Stimulated activated CD4-positive, alpha-beta T cell treated with anti-CD3 and anti-CD28 coated beads, Interleukin-2, amount 100 ng/mL, for 24 hours (primary cell): ENCODE measurements at places on chromosomes 6 and 20.
A peak's percentile ranks its signal among the peaks of the same experiment; 100 is the strongest.

DNA sequence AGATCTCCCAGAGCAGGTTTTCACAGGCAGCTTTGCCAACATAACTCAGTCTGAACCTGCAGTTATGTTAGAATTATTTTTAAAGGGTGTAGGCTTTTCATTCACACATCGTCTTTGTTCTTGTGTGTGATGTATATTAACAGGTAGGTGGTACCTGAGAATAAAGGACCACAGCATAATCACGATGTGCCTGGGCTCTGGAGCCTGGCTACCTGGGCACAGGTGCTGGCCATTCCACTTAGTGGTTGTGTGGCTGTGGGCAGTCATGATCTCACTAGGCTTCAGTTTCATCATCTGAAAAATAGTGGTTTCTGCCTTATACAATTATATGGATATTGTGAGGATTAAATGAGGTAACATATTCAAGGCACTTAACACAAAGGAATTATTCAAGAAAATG is 6.4 kb downstream of the CD109 start:
- DNase-seq, result no peak

GRCh38 chr6:159301810-159302593 is 132.8 kb downstream of the FNDC1 start:
- DNase-seq, result no peak

DNA sequence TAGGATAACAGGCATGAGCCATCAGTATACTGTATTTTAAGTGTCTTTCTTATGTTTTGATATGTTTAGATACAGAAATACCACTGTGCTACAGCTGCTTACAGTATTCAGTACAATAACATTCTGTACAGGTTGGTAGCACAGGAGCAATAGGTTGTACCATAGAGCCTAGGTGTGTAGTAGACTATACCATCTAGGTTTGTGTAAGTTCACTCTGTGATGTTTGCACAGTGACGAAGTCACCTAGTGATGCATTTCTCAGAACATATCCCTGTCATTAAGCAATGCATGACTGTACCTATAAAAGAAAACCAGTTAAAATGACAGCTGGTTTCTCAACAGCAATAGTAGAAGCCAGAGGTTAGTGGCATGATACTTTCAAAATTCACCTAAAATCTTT is 3.0 kb upstream of the ZBTB24 start:
- no peak for DNase-seq

DNA sequence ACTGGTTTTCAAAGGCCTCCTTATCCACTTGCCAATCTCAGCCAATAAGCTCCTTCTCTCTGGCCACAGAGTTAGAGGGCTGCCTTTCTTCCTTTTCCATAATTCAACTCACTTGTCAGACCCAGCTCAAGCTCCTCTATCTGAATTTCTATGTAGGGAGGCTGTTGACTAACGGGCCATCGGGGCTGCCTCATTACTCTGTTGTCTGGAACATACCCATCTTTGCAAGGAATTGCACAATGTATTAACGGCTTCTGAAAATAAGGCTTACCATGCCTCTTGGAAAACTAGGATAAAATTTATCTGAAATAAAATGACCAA is 28.5 kb upstream of the KIF6 start:
- no peak for DNase-seq

DNA sequence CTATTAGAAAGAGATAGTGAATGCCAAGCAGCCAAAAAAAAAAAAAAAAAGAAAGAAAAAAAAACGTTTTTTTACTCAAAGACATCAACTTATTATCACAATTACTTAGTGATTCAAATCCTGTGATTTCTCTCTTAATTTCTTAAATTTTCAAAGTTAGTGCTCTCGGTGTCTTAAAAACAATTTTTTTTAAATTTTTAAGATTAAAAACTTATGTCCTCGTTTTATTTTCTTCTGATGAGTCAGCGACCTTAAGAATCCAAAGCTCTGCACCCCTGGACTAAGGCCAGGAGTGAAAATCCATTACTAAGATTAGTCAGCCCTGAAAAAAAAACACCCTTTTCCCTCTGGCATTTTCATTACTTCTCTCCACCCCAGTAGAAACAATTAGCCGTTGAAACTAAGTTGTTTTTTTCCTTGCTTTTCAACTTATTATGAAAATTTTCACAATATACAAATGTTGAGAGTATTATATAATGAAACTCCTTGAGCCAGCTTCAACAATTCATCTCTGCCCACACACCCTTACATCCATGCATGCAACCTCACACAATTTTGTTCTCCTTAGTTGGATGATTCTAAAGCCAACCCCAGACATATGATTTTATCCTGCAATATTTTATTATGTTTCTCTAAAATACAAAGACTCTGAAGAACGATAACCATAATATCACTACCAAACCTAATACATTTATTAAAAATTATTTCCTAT is 85.6 kb upstream of the CARMIL1 start:
- no peak for DNase-seq

DNA sequence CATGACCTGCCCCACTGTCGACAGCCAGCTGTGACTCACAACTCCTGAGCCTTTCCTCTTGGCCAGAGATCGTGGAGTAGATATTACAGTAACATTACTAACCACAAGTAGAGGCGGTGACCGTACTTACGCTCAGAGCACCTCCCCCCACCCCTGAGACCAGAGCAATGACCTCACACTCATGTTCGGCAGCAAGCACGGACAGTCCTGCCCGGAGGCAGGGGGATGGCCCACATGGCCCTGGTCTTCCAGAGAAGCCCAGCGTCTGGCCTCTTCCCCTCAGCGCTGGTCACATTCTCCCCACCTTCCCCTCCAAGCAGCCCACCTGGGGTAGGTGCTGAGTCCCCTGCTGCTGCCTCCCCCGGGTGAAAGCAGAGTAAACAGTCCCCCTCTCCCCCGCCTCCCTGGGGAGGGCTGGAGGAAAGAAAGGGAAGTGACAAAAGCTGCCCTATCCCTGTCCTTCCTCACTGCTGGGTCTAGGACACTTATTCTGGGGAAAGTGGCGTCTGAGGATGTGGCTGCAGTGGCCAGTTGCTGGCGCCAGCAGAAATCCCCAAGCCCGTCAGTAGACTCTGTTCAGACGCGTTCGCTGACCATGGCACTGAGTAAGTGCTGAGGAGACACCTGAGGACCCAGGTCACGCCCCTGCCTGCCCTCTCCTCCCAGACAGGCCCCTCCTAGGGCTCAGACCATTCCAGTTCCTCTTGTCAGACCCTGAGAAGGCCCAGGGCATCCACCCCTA is 68.5 kb downstream of the MRPL14 start:
- no peak for DNase-seq

DNA sequence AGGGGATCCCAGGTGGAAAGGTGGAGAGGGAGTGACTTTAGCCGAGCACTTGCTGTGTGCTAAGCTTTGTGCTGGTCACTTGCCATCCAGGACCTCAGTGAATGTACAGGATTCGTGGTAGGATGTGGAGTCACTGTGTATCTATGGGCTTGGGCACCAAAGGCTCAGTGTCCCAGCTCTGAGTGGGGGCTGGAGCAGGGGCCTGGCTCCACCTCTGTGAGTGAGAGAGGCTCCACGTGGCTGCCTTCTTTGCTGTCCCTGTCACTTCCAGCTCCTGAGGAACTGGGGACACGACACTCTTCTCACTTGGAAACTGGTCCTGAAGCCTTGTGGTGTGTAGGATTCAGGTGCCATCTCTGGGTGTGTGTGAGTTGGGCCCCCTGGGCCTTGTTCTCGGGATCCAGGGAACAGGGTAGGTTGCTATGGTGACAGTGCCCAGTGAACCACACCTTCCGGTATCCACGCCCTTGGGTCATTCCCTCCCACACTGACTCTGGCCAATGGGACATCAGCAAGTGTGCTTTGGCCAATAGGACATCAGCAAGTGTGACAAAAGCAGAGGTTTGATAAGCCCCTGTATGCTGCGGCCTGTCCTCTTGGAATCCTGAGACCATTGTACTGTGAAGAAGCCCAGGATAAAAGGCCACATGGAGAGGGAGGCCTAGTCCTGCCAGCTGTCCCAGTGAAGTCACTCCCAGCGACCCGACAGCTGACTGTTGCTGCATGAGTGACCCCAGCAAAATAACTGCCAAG is 87.7 kb downstream of the CDH22 start:
- no peak for DNase-seq

- DNase-seq, result no peak
Measured at GRCh38 chr20:49579195-49579594, 11.3 kb upstream of the PTGIS start.

- DNase-seq, result no peak
Measured at GRCh38 chr20:8094850-8095249, 37.2 kb upstream of the PLCB1 start.

DNA sequence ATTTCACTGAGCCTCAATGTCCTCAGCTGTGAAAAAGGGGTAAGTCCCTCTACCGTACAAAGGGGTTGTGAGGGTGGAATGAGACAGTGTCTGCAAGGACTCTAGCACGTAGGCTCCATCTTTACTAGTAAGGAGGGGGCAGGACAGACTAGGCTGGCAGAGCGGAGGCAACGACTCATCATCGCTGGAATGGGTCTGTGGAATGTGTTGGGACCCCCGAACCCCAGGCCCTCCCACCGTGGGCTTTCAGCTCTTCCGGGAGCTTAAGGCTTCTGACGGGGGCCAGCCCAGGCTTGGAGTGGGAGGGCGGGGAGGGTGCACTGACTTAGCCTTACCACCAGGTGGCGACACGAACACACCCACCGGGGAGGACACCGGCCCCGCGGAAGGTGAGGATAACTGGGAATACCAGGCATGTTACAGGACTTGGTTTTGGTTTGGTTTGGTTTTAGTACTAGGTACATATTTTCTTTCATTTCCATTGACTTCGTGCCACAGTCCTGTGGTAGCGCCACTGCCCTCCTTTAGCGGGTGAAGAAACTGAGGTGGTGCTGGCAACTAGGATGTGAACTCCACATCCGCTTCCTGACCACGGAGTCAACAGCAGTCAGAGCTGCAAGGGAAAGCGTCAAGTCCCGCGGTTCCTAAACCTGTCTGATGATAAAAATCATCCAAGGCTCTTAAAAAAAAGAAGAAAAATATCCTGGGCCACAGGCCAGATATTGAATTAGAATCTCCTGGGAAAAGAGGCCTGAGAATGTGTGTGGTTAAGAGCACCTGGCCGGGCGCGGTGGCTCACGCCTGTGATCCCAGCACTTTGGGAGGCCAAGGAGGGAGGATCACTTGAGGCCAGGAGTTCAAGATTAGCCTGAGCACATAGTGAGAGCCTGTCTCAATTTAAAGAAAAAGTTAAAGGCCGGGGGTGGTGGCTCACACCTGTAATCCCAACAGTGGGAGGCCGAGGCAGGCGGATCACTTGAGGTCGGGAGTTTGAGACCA is 10.3 kb upstream of the TULP1 start:
- DNase-seq, result peak; percentile 87

- no peak for DNase-seq
Measured at GRCh38 chr6:95658886-95659285, 81.6 kb downstream of the MANEA start.

- DNase-seq, result no peak
Measured at GRCh38 chr20:61500791-61501321, 248.8 kb downstream of the CDH4 start.

DNA sequence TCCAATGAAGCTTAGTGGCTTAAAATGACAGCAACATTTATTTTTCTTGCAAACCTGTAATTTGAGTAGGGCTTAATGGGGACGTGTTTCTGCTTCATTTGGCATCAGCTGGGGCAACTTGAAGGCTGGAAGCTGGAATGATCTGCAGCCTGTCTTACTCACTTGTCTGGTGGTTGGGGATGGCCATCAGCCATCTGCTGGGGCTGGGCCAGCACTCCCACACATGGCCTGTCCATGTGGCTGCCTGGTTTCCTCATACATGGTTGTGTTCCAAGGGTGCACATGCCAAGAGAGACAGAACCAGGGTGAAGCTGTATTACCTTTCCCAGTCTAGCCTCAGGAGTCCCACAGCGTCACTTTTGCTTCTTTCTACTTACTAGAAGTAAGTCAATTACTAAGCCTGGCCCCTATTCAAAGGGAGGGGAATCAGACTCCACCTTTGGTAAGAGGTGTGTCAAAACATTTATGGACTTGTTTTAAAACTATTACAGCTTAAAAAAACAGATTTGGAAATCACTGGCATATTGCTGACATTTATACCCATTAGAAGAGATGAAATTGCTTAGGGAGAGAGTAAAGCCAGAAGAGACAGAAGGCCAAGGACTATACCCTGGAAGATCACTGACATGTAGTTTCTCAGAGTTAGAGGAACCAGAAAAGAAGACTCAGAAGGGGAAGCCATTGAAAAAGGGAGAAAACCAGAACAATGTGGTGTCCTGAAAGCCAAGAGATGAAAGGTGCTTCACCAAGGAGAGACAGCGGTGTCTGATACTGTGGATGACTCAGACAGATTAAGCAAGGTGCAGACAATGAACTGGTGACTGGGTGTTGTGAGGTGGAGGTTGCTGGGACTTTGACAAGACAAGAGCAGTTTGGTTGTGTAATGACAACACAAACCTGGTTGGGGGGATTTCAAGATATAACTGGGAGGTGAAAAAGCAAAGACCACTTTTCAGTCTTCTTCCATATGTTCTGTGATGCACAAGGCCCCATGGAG is 345.2 kb downstream of the GJA1 start:
- DNase-seq, result no peak

GRCh38 chr6:4647414-4648365 is 128.5 kb upstream of the CDYL start:
- DNase-seq, result peak; percentile 44

DNA sequence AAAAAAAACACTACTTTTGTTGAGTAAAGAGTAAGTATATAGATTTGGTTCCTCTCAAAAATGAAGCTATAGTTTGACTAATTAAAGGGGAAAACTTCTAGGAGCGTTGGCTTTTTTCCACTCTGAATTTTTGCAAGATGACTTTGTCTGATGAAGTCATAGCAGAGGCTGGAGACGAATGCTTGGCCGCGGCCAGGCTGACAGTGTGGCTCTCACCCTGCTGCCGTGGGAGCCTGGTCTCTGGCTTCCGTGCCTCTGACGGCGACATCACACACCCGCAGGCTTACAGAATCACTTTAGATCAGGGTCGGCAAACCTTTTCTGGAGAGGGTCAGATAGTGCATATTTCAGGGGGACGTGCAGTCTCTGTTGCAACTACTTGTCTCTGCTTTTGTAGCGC is 145.0 kb downstream of the PHACTR3 start:
- DNase-seq, result no peak

- no peak for DNase-seq
Measured at GRCh38 chr20:32784369-32785080, 22.3 kb downstream of the DNMT3B start.

DNA sequence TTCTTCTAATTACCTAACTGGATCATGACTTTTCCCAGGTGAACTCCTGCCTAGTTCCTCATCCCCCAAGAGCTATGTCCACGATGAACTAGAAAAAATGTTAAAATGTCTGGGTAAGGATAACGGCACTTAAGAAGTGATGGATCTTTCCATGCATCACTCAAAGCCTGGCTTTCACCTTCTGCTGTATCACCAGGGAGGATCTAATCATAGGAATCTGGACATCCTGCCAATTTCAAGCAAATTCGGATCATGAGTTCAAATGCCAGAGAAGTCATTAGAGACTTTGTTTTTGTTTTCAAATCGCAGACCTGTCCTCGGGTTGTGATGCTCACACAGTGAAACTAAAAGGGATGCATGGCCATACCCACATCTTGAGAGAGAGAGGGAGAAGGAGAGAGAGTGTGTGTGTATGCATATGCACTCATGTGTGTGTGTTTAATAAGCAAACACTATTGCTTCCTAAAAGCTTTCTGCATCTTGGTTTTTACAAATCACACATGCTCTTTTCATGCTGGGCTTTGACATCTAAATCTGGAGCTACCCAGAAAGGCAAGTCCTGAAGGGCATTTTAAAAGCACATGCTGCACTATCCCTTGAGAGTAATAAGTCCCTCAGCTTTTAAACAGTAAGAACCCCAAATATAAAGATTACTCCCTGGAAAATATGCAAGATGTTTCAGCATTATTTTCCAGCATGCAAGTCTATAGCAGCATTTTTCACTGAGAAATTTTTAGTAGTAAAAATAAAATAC is 524.6 kb upstream of the NOX3 start:
- no peak for DNase-seq
